ENCODE measurements at places on chromosomes 4 and X.
A peak's percentile ranks its signal among the peaks of the same experiment; 100 is the strongest.

DNA sequence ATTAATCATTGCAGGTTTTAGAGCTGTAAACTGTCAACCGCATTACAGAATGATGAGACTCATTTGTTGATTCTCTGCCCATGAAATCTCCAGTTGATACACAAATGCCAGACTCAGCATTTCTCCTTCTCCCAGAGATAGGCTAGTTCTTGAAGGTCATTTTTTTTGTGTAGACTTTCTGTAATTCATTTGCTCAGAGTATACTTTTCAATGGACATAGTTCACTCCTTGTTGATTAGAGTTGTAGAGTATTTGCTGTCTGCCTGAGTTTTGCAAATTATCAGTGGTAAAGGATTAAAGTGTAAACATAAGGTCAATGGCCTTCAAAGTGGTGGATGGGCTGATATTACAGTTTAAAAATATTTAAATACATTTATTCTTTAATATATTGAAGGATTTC, 15.2 kb upstream of the ALB start:
- DNase-seq: no peak

DNA sequence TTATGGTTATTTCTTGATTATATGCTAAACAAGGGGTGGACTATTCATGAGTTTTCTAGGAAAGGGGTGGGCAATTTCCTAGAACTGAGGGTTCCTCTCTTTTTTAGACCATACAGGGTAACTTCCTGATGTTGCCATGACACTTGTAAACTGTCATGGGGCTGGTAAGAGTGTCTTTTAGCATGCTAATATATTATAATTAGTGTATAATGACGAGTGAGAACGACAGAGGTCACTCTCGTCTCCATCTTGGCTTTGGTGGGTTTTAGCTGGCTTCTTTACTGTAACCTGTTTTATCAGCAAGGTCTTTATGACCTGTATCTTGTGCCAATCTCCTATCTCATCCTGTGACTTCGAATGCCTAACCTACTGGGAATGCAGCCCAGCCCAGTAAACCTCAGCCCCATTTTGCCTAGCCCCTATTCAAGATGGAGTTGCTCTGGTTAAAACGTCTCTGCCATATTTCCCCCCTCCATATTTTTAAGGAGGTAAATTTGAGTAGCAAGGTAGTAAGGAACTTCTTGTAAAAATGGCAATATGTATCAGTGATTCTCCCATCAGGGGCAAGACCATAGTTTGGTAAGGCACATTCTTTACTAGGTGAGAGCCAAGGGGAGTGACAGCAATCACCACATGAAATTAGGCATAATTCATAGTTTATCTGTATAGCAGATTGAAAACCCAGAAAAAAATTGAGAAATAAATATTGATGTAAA, 2.6 kb downstream of the CXCL2 start:
- no peak for DNase-seq

DNA sequence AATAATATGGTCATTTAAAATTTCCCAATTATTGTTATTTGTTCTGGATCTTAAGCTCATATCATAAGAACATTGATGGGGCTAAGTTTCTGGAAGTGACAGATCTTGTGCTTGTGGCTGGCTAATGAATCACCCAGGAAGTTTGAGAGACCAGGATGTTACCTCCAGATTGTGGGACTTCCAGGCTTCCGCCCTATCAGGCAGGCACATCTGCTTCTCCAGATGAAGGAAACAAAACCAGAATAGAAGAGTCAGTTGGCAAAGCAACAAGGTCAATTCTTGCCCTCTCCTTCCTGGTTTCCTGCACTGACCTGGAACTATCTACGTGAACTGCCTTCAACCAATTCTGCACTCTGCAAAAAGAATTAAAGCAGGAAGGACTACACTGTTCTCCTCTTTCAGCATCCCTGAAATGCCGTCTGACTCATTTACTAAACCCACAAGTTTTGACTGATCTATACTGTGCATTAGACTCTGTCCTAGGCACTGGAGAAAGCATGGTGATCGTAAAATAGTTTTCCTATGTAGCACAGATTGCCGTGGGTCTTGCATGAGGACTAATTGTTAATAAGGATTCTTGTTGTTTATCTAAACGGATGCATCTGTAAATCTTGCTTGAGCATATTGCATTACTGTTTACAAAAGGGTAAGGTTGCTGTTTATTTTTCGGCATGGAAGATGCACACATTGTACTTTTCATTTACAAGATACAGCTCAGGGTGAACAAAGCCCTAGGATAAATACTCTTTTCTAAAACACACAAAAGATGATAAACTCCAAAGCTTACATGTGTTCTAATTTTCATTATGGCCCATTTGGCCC, 74.6 kb downstream of the AMELX start:
- no peak for DNase-seq

DNA sequence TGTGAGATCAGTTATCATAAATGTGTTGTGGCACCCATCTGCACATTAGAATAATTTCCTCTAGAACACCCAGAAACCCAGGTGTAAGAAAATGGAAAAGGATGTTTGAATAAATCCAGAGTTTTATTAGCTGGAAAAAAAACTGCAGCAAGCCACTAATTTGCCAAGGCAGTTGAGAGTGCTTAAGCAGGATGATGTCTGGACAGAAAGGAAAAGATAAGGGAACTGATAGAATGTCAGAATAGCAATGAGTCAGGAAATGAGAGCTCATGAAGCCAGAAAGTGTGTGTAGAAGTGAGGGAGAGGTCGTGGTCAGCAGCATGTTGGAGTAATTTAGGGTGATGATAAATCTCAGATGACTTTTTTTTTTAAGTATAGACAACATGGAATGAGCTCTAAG, 15.2 kb upstream of the NEUROG2 start:
- no peak for DNase-seq

- no peak for DNase-seq
These were observed 811 bp downstream of the FLNA start for GRCh38 chrX:154373340-154374306.

DNA sequence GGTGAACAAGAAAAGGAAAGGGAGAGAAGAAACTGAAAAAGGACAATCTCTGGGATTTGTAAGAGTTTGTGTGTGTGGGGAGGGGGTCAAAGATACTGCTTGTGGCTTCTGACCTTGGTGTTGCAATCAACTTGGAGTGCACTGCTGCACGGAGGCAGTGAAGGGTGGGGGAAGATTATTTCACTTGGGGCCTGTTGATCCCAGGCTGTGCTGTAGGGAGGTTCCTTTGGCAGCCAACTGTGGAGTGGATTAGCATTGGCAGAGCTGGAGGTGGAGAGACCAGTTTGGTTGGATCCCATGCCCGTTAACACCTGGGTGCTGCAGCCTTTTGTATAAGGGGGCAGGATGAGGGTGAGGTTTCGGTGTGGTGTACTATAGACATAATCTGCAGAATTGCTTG, 38.2 kb downstream of the AFF1 start:
- no peak for DNase-seq

GRCh38 chr4:44725726-44726037, 674 bp downstream of the GNPDA2 start:
- DNase-seq: no peak

DNA sequence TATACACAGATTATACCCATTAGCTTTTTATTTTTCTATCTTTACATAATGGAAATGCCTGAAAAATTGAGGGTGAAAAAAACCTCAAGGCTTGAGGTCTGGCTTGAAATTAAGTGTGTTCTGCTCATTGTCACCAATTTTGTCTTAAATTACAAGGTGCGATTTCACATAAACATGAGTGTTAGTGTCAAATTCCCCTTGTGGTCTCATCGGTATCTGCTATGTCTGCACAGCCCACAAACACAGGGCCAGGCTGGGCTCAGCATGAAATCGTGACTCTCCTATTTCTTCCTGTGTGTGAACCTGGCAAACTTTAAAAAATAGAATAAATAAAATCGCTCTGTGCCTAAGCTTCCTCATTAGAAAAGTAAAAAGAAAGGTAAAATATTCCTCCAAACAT, 109.1 kb downstream of the CRLF2 start:
- no peak for DNase-seq

GRCh38 chr4:40502220-40502619, 127.4 kb downstream of the RBM47 start:
- DNase-seq: no peak

GRCh38 chrX:53479301-53479700, 45.1 kb upstream of the HSD17B10 start:
- no peak for DNase-seq

GRCh38 chrX:54818221-54818620, 10.7 kb downstream of the MAGED2 start:
- DNase-seq: no peak

- DNase-seq: peak; percentile 4
These were observed 118.8 kb downstream of the GABRA2 start for GRCh38 chr4:46270986-46271596.

DNA sequence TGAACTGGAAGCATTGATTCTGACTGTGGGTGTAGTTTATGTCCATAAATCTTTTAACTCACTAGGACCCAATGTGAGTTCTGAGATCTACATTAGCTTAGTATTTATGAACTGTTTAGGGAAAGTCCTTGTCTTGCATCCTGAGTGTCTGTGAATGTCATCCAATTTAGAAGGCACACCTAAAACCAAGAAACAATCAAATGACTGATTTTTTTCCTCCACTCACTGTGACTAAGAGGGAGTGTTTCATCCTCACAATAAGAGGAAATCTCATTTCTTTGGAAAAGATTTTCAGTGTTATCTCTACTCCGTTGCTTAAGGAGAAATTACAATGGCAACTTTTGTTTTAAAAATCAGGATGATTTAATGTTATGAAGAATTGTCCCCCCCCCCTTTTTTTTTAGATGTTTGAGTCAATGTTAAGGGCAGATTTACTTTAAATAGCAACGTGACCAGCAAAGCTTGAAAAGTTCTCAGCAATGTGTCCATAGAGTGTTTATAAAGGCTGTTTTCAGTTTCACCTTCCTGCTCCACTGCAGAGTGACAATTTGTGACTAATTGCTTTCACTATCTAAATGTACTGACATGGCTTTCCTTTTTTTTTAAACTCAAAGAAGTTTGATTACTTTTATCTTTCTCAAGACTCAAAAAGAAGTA, 173.0 kb downstream of the SPCS3 start:
- peak; percentile 14 for DNase-seq

DNA sequence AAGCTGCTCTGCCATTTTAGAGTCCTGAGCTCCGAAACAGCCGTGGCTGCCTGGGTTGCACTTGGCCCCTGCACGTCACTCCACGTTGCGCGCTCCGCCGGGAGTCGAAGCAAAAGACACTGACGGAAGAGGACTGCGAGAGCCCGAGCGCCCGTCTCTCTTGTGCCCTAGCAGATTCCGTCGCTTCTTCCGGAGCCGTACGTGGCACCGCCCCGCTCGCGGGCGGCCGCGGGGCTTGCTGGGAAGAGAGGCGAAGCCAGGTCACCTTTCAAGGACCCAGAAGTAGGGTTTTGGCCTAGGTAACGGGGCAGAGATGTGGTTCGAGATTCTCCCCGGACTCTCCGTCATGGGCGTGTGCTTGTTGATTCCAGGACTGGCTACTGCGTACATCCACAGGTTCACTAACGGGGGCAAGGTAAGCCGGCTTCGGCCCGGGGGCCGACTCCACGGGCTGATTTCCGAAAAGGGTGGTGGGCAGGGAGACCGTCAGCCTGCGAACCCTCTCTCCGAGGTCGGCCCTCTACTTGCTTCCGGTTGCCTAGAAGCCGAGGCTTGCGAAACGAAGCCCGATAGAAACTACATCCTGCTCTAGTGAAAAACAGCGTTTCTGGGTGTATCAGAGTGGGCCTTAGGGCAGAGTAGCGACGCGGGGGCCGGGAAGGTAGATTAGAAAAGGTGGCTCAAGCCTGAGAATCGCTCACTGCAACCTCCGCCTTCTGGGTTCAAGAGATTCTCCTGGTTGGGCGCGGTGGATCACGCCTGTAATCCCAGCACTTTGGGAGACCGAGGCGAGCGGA, at the start of the genes NDUFA1 and RNF113A:
NDUFA1 (plus strand) TSS at position 234 of the 797 bp plus-strand sequence; CDS start at position 314, 80 bp downstream.
RNF113A (minus strand) TSS at position 135 of the 797 bp plus-strand sequence; CDS start at position 15, 120 bp downstream.
- peak; percentile 76 for DNase-seq

- DNase-seq: no peak
These were observed 74.9 kb upstream of the GUCY1A1 start for GRCh38 chr4:155591738-155592143.

GRCh38 chr4:102825261-102826091, 1.9 kb downstream of the UBE2D3 start:
- peak; percentile 24 for DNase-seq

DNA sequence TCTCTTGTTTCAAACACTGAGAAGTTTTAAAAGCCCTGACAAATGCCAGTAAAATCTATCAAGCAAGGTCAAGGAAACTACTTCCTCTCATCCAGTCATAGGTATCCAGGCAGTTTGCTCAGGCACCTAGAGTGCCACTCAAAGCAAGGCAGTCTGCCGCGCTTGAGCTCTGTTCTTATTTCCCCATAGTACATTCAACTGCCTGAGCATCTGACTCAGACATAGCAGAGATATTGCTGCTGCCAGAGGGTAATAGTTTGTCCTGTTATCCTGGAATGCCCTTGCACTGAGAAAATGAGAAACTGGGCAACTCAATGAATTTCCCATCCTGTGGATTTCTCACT, 16.1 kb upstream of the ATP8A1 start:
- no peak for DNase-seq

DNA sequence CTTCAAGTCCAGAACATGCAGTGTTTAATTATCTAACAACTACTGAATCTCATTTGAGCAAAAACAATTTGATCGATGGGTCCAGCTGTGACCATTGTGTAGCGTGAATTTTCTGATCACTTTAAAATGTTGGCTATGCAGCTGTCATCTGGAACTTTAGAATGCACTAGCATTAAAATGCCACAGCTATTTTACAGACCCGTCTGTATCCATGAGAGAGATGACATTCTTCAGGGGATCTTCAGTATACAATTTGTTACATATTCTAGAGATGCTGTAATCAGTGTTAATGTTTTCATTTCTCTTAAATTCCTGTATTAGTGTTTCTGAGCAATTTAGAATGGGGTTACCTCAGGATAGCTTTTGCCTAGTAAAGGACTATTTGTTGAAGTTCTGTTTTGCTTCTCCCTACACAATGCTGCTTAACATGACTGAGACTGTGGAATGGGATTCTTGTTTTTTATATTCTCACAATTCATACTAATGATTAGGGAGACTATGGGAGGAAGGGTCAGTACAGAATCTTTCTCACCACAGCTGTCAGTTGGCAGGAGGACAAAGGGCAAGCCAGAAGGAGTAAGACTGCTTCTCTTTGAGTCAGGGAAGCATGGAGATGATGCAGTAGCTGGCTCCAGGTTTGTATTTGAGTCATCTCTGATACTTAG, 13.2 kb upstream of the CTSO start:
- DNase-seq: no peak

DNA sequence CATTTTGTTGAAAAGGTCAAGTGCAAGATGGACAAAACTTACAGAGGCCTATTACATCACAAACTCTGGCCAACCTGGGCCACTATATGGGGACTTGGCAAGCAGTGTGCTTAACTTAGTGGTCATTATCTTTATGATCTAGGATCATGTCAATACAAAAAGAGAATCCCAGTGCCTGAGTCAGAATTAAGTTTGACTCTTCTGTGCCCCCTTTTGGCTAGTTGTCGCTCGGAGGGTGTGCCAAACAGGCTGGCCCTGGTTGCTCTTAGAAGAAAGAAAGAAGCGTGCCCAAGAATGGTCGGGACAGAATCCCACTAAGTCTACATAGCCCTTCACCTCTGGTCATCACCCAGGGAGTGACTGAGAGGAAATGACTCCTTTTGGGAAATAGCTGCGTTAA, 100.1 kb downstream of the EIF4E start:
- DNase-seq: no peak

- no peak for DNase-seq
These were observed 186.3 kb downstream of the C4orf33 start for GRCh38 chr4:129282293-129282692.

- DNase-seq: no peak
These were observed 68.8 kb upstream of the ARHGAP24 start for GRCh38 chr4:85406185-85406584.

- no peak for DNase-seq
These were observed 8.7 kb upstream of the TADA2B start for GRCh38 chr4:7034262-7035081.

GRCh38 chr4:166311169-166311568, 438.1 kb downstream of the TLL1 start:
- DNase-seq: no peak

- DNase-seq: no peak
These were observed 528.6 kb downstream of the IL15 start for GRCh38 chr4:142164767-142165500.

Measured in COLO829 (cell line).